Urinary bladder (tissue), 4 donors: ENCODE measurements at places on chromosomes 2 and 18. TPM values are rescaled to one million over a fixed set of nuclear protein-coding genes. Genes with fewer than 3 reads are reported as not detected.

The C2orf66 gene
- total RNA-seq = 0.32 TPM

The TMEM178A gene
- 5.2 TPM for total RNA-seq

The NPPC gene
- 1.4 TPM for total RNA-seq

The WDPCP gene
- total RNA-seq = 49.2 TPM

The UNC80 gene
- total RNA-seq = 2.6 TPM

The TUBA4B gene
- total RNA-seq = not detected
